ENCODE measurements at places on chromosomes 2 and 18. TPM values are rescaled to one million over a fixed set of nuclear protein-coding genes. Genes with fewer than 3 reads are reported as not detected.

DNA sequence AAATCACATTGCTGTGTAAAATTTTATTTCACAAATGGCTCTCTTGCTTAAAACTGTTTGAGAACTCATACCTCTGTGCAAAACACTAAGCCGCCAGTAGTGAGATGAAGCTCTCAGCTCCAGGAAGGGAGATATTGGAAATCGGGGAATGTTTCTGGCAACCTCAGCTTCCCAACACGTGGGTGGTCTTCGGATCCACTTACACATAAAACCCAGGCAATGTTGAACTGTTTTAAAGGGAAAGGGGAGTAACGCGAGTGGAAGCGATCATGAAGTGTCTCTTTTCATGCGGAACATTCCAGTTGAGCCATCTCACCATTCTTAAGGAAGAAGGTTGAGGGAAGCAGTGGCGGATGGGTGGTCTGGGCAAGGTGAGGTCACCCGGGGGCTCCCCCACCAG lies 136.8 kb downstream of the ASB1 start:
- DNase-seq: no peak

DNA sequence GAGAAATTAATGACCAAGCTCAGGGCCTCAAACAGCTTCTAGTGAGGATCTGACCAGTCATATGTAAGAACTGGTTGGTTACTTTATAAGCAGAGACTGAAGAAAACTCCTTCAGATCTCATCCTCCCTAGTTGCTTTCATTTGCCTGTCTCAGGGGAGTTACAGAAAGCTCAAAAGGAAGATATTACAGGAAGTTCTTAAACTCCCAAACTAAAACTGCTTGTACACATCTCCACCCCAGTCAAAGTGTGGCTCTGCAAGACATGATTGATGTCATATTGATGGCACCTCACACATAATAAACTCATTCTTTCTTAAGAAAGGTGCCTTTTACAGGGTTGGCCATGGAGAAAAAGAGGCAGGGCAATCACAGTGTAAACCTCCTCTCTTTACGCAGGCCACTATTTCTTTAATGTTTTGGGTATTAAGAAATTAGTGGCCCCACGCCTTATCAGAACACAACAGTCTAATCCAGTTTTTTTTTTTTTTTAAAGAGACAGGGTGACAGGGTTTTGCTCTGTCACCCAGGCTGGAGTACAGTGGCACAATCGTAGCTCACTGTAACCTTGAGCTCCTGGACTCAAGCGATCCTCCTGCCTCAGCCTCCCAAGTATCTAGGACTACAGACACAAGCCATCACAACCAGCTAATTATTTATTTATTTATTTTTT lies 62.6 kb upstream of the STK17B start:
- no peak for DNase-seq

DNA sequence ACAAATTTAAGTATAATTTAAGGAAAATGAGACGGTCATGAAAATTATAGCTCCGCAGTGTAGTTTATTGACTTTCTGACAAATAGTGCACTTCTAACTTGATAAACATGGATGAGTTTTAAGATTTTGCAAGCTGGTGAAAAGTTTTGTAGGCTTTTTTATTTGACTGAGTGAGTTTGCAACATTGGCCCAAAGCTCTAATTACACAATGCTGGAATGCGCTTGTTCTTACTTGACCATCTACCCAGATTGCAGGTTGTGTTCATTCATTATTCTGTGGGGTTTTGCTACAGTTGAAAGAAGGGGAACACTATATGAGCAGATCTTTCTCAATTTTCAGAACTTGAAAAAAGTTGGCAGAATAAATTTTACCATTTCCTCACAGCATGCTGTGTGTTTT lies 13.5 kb downstream of the SPOPL start:
- DNase-seq: peak; percentile 29

GRCh38 chr2:233343171-233343705 lies 11.1 kb upstream of the DGKD start:
- DNase-seq: no peak

GRCh38 chr18:41829647-41830516 lies 125.2 kb upstream of the PIK3C3 start:
- DNase-seq: peak; percentile 9

- no peak for DNase-seq
Observed at GRCh38 chr18:9796935-9797549, 88.7 kb upstream of the TXNDC2 start.

The STK36 gene
- 26.4 TPM for total RNA-seq

The CROCC2 gene
- not detected for total RNA-seq

The SERPINB10 gene
- total RNA-seq: not detected

Data from mammary epithelial cell (primary cell).